GM12892 (cell line): ENCODE measurements at places on chromosomes 3 and 15.

GRCh38 chr15:64824929-64825430, 467 bp downstream of the PIF1 start:
- no peak for DNase-seq

DNA sequence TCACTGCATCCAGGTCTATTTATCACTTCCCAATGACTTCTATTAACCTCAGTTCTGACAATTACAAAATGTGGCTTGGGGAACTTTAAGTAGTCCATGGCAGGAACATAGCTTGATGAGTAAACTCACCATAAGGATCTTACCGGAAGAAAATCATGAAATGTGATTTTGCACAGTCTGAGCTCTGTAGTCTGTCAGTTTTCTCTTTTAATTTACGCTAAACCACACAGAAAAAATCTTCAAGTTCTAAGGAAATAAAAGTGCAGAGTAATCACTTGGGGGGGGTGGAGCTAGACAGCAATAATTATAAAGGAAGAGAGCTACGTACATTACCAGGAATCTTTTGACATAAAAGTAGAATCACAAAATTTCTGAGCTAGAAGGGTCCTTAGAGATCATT, 9.2 kb downstream of the TBC1D5 start:
- no peak for DNase-seq

GRCh38 chr3:98008855-98009254, 26.3 kb downstream of the GABRR3 start:
- DNase-seq, result no peak

DNA sequence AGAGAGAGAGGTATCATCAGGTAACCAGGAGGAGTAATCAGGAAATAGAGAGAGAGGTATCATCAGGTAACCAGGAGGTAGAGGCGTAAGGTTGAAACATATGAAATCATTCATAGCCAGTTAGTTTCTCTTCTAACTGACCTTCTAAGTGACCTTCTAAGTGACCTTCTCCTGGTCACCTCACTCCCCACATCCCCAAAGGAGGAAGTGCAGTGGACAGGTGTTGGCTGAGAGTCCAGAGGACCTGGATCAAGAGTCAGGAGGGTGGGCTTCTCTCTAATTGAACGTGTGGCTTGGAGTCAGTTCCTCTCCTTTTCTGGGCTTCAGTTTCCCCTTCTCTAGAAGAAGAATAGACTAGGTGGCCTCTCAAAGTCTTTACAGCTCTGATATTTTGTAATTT, 121.3 kb upstream of the DLG1 start:
- DNase-seq, result no peak

GRCh38 chr15:56804938-56805337, 71.6 kb upstream of the ZNF280D start:
- no peak for DNase-seq

DNA sequence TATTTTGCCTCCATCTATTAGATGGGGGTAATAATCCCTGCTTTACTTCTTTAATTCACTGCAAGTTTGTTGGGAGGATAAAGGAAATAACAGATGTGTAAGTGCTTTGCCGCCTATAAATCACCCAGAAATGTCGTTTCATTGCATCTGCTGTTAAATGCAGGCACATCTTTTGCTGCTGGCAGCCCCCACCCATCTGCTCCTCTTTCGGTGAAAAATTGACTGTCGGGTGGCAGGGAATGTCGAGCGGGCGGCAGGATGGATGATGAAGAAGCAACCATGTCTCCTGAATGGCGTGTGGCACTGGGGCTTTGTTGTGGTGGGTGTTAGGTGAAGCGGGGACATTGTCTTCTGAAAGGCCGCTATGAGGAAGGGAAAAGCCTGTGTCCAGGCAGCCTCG, 543 bp upstream of the REC114 start:
- no peak for DNase-seq

DNA sequence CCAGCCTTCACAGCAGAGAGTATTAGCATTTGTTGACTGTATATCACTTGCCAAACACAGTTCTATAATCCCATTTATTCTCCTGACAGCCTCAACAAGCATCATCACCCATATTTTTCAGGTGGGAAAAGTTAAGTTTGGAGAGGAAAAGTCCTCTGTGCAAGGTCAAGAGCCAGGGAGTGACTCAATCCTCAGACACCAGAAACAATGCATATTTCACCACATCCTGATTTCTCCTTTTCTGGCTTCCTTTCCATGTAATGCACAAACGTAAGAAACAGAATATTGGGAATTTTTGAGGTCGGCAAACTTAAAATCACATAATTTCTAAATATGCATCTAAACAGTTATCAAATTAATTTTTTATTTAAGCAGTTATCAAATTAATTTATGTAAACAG, 116.0 kb upstream of the GADL1 start:
- no peak for DNase-seq

DNA sequence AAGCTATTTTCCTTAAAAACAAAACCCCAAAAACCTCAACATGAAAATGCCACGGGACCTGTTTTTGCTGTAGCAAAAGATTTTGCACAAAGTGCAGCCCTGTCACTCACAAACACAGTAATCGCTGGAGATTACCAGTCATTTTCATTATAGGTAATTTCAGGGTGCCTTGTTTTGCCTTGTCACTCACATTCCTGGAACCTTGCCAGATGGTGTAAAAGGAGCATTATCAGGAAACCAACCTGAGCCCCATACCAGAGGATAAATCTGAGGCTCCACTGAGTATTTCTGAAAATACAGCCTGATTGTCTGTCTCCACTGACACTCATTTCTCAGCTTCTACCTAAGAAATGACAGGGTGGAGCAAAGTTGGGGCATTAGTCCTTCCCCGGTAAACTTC, 791.3 kb upstream of the LMCD1 start:
- DNase-seq, result no peak

DNA sequence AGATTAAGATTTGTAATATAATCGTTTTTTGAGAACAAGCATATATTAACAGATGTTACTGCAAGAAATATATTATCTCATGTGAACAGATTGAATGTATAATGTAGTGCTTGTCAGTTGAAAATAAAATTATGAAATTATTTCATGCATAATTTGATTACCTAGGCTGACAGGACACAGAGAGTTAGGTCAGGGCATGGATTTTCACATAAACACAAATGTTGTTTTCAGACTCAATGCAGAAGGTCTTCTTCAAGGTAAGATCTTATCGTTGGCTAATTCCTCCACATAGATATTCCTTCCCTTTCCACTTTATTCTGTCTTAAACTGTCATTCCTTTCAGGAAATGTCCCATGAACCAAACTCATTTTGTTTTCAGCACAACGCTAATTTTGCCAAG, 20.1 kb upstream of the TM4SF1 start:
- no peak for DNase-seq

- DNase-seq, result no peak
Measured at GRCh38 chr3:32564195-32564594, 6.5 kb downstream of the DYNC1LI1 start.

- no peak for DNase-seq
Measured at GRCh38 chr3:53420831-53421230, 73.5 kb upstream of the DCP1A start.

DNA sequence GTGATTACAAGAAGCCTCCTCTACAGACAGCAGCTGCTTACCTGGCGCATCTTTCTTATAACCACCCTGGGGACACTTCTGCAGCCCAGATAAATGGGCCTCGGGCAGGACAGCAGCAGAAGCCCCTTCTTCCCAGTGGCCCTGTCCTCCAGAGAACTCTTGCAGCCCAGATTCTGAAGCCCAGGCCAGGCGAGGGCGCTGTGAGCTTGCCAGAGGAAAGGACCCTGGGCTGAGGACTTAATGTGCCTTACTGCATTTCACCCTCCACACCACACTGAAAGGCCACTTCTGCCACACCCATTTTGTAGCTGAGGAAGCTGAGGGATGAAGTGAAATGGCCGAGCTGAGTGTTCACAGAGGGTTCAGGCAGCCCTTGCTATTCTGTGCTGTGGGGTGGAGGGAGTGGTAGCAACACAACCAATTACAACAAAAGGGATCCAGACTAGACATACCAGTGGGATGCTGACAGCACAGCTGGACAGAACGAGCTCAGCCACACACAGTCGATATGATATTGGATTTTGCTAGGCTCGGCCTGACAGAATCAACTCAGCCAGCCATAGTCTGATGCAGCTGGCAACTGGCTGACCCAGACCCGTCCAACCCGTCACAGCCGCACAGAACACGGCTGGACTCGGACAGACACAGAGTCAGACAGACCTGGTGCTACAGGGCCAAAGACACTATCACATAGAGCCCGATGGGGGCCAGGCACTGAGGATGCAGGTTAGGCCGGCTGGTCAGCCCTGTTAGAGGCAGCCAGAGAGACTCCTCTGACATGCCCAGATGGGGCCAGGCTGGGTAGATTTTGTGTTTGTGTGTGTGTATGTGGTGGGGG, 7.3 kb downstream of the ACOX2 start:
- no peak for DNase-seq

DNA sequence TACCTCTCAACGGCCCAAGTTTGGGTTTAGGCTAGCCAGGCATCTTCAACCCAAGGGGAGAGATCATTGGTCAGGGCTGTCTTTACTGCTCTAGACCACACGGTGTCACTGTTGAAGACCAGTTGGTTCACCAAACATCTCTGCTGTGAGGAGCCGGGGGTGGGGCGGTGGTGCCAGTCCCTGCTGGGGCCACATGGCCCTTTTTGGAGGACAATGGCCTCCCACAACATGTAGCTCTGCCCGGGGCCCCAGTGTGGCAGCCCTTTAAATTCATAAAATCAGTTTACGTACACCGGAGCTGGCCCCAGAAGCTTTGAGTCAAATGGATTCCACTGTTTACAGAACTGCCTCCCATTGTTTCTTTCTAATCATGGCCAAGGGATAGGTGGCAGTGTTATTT, 19.1 kb upstream of the TM4SF18 start:
- peak; percentile 33 for DNase-seq

GRCh38 chr15:43107751-43108150, 1.9 kb upstream of the UBR1 start:
- no peak for DNase-seq

DNA sequence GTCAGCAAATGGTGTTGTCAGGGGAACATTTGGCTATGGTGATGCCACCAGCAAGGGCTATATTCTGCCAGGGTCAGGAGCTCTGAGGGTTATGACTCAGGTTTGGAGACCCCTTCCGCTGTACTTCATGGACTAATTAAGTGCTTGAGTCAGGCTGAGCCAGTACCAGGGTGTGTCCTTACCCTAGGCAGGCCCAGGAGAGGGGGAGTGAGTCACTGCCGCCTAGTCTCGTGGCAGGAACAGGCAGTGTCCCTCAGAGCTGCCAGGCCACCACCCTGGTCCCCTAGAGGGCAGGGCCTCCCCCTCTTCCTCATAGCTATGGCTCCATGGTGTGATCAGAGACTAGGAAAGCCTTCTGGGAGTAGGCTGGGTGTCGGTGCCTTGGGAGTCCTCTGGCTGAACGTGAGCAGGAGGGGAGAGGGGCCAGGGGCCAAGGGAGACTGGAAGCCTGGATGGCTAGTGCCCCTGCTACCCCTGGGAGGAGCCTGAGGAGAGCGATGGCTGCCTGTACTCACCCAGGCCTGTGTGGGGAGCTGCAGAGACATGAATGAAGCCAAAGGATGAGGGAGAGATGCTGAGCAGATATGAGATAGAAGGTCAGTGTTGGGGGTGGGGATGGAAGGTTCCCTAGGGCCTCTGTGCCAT, 10.6 kb downstream of the MAPKAPK3 start:
- DNase-seq, result no peak

DNA sequence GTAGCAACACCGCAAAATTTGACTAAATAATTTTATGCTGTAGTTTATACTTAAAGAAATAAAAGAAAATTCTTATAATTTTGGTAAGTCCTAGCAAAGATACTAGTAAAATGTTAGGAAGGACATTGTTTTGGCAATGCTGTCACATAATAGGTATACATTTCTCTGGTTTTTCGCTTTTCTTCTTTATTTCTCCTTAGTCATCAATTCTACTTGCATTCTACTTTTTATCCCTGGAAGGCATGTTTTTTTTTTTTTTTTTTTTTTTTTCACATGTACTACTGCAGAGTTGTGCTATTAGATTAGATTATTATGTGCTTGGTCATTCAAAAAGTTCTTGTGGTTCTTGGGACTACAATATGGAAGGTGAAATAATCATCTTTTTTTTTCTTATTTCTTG, 1421.2 kb downstream of the SI start:
- no peak for DNase-seq

DNA sequence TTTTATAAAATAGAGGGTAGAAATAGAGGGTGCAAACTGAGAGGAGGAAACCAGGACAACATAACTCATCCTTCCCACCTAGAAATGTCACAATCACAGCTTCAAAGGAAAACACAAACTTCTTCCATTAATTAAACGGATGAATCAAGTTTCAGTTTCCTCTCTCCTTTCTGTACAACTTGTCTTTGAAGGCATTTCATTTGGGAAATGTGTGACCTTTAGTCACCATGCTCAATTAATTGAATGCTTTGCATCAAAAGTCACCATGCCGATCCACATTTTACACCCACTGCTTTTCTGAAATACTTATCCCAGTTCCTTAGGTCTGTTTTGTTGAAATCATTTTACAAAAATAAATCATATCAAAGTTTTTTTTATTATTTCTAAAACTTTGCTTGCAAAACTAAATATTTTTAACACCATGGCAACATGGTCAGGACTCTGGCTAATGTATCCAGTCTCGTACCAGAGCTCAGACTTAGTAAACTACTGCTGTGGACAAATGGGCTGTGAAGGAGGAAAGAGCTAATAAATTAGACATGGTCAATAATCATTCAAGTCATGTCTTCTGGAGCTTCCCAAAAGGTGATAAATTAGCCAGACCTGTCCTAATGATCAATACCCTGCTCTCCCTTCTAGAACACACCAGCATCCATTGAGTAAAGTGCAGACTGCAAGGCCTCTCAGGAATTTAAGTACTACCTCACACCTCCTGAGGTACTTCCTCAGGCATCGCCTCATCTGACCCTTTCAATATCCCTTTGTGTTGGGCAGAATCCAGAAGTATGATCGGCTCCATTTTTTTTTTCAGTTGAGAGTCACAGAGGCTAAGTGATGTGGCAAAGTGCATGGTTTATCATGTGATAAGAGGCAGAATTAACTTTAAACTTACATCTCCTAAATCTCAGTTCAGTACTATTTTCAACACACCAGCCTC, 161.3 kb downstream of the GREM1 start:
- DNase-seq, result no peak

DNA sequence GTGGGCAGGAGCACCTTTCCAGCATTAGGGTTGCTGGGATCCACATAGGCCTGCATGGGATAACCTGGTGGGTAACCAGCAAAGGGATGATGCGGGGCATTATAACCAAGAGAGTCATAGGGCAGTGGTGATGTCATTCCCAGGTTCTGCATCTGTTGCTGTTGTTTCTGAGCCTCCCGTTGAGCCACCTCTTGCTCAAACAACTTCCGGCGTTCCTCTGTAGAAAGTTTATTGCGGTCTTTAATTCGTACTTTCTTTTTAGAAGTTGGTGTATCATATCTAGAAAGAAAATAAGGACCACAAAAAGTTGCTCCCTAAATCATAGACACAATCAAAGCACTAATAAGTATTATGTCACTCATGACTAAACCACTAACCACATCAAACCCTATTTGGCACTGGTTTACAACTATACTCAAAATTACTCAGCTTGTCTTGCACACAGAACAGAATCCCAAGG, 77.8 kb downstream of the NBEAL2 start:
- DNase-seq, result peak; percentile 10

DNA sequence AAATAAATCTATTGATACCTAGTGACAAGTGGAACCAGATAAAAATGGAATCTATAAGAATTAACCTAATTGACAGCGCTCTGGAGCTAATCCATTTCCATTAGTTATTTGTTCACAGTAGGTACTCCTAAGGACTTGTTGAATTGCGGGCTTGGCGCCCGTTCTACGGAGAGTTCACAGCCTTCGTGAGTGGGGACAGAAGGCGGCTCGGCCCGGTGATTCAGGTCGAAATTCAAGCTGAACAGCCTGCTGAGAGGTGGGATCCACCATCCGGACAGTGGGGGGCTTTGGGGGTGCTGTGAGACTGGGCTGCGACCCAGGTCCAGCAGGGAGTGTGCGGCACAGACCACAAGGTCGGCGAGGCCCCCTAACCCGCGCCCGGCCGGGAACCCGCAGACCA, 779 bp upstream of the CTNNB1 start:
- no peak for DNase-seq
